Activated effector memory CD4-positive, alpha-beta T cell treated with anti-CD3 and anti-CD28 coated beads, Interleukin-2, amount 50 U/mL, for 16 hours (primary cell): ENCODE measurements at places on chromosomes 11 and 22.
A peak's percentile ranks its signal among the peaks of the same experiment; 100 is the strongest.

GRCh38 chr22:29750559-29751538 lies 16.0 kb downstream of the ZMAT5 start:
- DNase-seq = no peak

GRCh38 chr11:116871248-116871647 lies 33.8 kb upstream of the APOA1 start:
- DNase-seq = no peak

DNA sequence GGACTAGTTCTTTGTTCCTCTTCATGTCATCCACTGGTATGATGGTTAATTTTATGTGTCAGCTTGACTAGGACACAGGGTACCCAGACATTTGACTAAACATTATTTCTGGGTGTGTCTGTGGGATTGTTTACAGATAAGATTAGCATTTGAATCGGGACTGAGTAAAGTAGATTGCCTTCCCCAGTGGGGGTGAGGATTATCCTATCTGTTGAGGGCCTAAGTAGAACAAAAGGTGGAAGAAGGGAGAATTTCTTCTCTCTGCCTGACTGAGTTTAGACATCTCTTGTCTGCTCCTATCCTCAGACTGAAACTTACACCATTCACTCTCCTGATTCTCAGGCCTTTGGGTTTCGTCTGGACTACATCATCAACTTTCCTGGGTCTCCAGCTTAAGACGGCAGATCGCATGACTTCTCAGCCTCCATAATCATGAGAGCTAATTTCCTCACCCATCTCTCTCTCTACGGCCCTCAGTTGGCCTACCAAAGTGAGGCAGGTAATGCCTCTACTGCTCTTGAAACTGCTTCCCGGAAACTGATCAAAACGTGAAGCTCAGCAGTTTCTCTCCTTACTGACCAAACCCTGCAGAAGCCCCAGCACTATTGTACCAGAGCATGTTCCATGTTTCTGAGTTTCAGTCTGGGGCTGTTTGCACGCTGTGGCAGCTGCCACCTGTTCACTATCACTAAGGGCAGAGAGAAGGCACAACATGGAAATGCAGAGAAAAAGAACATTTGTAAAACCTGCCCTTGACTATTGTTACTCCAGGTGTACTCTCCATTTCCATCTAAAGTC lies 95.4 kb downstream of the NXPE2 start:
- DNase-seq = no peak

DNA sequence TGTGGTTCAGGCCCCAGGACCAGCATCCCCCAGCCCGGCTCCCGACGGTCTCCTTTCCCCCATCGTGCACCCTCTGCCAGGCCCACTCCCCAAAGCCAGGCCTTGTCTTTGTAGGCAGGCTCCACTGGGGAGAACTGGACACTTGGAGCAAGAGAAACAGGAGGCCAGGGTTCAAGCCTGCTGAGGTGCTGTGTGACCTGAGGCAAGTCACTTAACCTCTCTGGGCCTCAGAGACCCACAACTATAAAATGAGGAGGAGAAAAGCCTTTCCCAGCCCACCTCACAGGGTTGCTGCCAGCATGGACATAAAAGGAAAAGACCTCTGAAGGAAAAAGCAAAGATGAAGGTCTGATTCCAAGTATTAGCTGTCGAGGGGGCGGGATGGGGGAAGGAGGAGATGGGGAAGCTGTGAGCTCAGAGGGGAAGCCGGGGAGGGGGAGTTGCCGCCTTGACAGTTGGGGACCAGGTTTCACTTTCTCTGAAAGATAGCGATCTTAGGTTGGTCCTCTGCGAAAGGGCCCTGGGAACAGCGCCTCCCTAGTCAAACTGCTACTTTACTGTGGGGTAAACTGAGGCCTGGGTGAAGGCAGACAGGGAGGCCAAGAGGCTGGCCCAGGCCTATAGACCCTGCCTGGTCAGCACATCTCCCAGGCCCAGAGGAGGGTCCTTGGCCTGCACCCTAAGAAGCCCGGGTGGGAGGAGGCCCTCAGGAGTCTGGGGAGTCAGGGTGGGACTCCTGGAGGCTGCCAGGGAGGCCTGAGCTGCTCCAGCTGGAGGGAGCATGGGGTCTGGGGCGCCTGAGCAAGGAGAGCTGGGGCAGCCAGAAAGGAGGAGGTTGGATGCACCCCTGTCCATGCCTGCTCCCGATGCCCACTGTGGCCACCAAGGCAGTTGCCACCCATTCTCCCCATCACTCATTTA lies 991 bp upstream of the OSM start:
- DNase-seq = peak; percentile 80

DNA sequence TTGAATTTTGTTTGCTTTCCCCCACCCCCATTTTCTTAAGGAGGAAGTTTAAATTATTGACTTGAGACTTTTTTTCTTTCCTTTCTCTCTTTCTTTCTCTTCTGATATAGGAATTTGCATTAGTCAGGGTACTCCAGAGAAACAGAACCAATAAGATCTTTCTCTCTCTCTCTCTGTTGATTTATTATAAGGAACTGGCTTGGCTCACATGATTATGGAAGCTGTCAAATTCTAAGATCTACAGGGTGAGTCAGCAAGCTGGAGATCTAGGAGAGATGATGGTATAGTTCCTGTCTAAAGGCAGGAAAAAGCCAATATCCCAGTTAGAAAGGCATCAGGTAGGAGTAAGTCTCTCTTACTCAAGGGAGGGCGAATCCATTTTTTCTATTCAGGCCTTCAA lies 64.0 kb downstream of the CCDC81 start:
- no peak for DNase-seq

- no peak for DNase-seq
These were observed 20.7 kb upstream of the CECR2 start for GRCh38 chr22:17348464-17349103.

DNA sequence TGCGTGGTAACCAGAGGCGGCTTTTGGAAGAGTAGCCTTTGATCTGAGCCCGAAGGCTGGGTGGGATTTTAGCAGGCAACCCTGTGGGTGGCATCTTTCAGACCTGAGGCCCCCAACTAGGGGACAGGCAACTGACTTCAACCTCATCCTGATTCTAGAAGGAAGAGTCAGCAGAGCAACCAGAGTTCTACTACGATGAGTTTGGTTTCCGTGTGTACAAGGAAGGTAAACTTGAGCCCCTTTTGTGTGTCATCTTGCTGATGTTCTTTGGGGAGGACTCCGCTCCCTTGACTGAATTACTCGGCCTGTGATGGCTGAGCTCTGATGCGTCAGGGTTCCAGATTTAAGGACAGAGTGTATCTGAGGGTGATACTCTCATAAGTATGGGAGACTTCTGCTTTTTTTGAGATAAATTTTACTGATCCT lies 31.6 kb downstream of the SGSM3 start:
- peak; percentile 62 for DNase-seq
